Activated B cell treated with CpG ODN at 0.5 μM for 24 hours (primary cell): ENCODE measurements at places on chromosomes 2 and 18.

DNA sequence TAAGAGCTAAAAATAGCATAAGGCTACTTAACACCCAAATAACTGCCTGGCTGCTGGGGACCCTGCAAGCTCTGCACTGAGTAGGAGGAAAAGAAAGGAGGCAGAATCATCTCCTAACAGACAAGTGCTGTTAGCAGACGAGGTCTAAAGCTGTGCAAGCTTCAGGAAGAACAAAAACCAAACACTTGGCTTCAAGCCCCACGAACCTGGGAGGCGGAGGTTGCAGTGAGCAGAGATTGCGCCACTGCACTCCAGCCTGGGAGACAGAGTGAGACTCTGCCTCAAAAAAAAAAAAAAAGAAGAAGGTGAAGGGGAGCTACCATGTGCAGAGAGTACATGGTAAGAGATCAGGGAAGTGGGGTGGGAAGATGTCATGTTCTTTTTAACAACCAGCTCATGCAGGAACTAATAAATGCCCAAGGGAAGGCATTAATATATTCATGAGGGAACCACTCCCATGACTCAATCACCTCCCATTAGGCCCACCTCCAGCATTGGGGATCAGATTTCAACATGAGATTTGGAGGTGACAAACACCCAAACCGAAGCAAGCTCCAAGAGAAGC, 28.8 kb upstream of the INO80C start:
- no peak for DNase-seq

- DNase-seq: no peak
These were observed 24.4 kb upstream of the GAREM2 start for GRCh38 chr2:26148501-26148900.

DNA sequence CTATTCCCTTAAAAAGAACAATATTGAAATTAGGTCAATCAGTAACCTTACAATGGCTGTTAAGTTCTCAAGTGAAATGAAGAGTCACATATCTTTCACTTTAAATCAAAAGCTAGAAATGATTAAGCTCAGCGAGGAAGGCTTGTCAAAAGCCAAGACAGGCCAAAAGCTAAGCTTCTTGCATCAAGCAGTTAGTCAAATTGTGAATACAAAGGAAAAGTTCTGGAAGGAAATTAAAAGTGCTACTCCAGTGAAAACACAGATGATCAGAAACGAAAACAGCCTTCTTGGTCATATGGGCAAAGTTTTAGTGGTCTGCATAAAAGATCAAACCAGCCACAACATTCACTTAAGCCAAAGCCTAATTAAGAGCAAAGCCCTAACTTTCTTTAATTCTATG, 402.6 kb upstream of the ZEB2 start:
- no peak for DNase-seq

DNA sequence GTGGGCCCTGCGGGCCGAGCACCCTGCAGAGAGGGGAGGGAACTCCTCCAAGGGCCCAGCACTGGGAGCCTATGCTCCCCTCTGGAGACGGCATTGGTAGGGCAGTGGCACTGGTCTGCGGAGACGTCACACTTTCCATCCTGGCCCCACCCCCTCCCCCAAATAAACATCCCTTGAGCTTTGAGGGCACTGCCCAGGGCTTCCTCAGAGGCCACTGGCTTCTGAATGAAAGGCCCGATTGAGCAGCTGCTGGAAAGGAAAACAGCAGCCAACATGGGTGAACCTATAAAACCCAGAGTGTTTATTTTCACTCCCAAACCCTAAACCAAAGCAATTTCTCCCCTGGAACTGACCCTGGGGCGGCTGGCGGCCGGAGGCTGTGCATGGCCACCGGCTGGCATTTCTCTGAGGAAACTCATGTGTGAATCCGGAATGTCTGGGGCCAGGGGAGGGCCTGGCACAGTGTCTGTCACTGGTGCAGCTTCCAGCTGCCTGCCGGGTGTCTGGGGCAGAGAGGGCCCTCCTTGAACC, 138.9 kb downstream of the DYSF start:
- DNase-seq: no peak

DNA sequence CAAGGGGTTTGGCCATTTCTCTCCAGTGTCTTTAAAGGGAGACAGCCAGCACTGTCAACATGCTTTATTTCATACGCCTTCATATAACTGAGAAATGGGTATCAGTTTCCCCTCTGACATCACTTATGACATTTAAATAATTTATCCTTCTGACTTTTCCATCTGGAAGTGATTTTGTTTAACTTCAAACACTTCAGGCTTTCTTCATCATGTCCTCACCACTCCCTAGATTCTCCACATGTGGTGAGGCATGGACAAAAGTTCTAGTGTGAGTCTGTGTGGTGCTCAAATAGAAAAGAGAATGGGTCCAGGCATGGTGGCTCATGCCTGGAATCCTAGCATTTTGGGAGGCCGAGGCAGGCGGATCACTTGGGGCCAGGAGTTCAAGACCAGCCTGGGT, 158.6 kb downstream of the TXNL1 start:
- DNase-seq: no peak

DNA sequence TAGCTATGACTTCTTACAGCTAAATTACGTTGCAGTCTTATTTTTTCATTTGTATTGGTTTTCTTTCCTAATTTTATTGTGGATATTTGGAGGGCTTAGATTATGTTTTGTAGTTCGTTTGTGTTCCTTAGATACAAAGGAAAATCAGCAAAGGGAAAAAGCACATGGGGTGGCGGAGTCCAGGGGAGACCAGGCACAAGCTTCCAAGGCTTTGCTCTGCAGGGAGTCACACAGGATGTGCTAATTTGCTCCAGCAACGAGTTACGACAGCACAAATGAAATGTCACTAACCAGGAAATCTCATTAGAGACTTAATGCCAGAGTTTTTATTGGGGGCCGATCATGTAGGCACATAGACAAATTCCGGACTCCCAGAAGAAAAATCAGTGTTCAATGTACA, 60.5 kb upstream of the CABYR start:
- DNase-seq: no peak

DNA sequence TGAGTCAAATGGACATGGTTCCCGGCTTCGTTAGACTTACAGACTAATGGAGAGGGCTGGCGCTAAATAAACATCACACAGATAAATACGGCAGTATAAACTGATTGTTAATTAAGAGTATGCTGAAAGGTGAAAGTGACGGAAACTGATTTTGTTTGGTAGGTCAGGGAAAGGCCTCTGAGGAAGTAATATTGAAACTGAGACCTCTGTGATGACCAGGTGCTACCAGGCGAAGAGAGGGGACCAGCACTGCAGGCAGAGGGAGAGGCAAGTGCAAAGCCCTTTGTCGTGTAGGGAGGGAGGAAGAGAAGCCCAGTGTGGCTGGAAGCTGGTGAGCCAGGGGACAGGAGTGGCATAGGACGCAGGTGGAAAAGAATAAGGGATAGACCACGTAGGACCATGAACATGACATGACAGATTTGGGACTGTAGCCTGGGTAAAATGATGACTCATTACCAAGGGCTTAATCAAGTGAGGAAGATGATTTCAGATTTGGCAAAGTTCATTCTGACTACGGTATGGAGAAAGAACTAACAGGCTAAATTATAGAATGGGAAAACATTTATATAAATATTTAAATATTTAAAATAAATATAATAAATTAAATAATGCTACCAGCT, 433.1 kb downstream of the NCKAP5 start:
- no peak for DNase-seq

- no peak for DNase-seq
These were observed 536.0 kb upstream of the CDH2 start for GRCh38 chr18:28712796-28713425.
